Stimulated activated CD4-positive, alpha-beta T cell treated with anti-CD3 and anti-CD28 coated beads, Interleukin-15, amount 100 ng/mL, for 48 hours (primary cell): ENCODE measurements at places on chromosomes 7 and 10.

DNA sequence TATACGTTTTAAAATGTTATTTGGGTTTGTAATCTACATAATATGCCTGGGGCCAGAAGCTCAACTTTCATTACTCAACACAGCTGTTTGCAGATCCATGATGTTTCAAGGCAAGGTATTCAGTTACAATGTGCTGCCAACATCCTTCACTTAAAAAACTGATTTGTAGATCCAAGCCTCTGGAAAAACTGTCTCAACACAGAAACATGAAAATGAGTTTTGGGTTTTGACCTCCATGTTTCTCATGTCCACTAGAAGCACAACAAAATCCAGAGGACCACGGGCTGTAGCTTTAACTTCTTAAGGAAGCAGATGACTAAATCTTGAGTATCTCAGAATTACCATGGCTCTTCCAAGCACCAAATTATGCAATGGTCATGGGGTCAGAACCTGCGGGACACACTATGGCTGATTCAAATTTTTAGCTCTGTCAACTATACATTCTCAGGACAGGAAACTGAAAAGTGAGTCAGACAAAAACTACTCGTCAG, 247.1 kb upstream of the GRB10 start:
- DNase-seq, result no peak

- DNase-seq, result no peak
Observed at GRCh38 chr10:45261946-45262345, 53.5 kb downstream of the OR13A1 start.

DNA sequence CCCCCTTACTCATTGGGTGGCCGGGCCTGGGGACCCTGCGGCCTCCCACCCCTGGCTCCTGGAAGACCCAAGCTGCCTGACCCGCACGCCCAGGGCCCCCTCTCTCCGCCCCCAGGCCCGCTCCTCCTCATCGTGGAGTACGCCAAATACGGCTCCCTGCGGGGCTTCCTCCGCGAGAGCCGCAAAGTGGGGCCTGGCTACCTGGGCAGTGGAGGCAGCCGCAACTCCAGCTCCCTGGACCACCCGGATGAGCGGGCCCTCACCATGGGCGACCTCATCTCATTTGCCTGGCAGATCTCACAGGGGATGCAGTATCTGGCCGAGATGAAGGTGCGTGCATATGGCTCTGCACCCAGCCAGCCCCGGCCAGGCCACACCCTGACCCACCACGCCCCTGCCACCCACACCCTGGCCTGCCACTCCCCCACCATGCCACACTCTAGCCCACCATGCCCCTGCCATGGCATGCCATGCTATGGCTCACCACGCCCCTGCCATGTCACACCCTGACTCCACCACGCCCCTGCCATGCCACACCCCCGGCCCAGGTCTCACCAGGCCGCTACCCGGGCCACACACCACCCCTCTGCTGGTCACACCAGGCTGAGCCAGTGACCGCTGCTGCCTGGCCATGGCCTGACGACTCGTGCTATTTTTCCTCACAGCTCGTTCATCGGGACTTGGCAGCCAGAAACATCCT, 18.7 kb upstream of the CSGALNACT2 start:
- no peak for DNase-seq

GRCh38 chr7:105267244-105267643, 121.5 kb downstream of the SRPK2 start:
- no peak for DNase-seq

DNA sequence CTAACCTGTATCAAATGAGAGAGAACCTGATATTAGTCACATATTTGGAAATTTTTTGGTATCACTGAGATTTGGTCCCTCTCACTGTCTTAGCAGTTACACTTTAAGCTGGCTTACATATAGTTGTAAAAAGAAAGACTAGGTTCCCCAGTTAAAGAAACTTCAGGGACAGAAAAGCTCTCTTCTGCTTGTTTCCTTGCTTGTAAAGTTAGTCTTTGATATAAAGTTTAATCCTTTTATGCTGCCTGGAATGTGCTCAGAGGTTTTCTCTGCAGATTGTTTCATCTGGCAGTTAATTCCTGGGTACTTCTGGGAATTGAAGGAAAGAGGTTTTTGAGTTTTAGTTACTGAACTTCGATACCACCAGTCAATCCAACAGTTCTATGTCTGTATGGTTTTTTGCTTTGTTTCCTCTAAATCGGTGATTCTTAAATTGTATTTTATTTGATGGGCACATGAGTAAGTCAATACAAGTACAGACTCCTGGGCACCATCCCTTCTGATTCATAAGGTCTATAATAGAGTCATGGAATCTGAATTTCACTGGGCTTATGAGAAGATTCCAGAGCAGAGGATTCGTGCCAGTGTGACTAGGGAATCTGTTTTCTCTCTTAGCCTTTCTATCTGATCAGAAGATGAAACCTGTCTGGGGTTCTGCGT, 1080.9 kb upstream of the C7orf33 start:
- DNase-seq, result no peak

DNA sequence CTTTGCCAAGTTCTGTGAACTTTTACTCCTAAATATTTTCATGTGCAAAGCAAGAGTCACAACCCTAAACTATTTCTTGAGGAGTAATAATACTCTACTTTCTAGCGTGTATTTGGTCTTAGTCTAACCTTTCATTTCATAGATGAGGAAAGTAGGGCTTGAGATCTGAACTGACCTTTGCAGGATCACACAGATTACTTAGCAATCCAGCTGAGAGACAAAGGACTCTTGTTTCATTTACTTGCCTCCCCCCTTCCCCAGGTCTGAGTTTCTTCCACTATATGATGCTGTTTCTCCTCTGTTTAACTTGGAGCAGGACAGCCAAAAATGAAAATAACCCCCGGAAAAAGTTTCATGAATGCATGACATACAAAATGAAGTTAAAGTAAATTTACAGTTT, 75.3 kb upstream of the PTN start:
- DNase-seq, result no peak

GRCh38 chr10:128295003-128295402, 168.8 kb upstream of the MKI67 start:
- no peak for DNase-seq

DNA sequence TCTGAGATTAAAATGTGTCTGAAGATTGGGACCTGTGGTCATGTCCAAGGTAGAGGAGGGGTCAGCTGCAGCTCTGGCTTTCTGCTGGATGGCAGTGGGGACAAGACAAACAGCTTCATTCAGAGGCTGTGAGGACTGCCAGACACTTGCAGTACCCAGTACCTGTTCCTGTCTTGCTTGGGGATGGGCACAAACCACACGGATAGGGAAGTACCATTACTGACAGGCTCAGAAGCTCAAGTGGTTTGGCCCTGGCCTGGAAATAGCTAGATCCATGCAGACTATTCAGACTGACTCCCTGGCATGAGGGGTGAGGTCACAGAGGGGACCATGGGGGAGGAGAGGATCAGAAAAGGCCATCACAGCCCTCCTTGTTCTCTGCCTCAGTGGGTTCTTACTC, 56.0 kb upstream of the COMTD1 start:
- no peak for DNase-seq

DNA sequence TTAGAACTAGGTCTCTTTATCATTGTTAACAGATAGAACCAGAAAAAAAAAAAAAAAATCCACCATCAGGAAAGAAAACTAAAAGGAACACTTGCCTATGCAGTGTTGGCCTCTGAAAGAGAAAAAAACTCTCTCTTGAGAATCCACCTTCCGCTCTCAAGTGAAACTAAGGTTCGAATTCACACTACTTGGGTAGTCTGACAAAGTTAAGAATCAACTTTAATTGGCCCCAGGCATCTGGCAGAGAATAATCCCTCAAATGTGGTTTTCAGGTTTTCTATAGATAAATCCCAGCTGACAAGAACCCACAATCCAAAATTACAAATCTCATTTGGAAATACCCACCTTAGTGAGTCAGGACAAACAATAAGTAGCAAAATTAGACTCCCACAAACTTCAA, 199.7 kb upstream of the LRRN3 start:
- no peak for DNase-seq

DNA sequence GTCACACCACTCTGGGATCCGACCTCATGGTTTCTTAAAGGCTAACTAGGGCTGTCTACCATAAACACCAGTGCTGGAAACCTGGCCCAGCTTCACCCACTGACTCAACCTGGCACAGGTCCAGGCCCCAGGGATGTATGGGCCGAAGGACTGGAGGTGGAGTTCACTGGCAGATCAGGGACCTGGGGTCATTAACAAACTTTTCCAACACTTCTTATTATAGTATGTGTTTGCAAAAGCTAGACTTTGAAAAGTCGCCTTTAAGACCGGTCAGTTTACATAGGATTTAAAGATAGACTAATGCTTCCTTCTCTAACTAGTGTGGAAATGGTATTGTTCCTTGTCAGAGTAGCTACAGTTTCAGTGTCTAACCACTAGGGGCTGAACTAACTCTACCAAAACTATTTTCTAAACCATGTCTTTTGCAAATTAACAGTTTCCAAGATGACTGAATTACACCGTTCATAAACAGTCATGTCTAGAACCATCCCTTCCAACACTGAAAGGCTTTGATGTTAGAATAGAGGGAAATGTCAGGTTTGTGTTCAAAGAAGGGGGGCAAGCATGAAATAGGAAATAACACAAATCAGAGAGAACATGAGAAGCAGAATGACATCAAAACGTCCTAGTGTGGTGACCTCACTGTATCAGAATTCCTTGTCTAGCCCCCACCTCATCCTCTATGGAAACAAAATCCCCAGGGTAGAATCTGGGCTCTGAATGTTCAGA, 29.7 kb downstream of the STN1 start:
- DNase-seq, result no peak

GRCh38 chr7:96388166-96388565, 66.3 kb upstream of the SLC25A13 start:
- DNase-seq, result no peak

DNA sequence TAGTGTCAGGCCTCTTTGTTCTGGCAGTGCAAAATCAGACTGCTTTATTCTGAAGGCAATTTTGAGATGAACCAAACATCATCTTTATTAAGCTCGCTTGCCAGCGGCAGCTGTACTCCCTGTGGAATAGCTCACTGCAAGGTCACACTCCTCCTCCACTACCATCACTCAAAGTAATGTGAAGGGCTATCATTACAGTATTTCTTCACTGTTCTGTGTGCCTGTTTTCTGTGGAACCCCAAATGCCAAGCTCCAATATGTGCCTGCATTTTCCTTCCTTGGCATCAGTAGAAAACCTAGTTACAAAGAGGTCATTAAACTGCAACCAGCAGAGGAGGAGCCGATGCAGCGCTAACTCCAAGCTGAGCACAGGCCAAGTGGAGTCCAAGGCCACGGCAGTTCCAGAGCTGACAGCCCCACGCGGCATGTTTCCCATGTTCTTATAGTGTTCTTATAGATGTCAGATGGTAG, 21.4 kb downstream of the BCCIP start:
- DNase-seq, result no peak

- no peak for DNase-seq
Observed at GRCh38 chr7:3861941-3862340, 560.9 kb downstream of the SDK1 start.

GRCh38 chr7:43865277-43865676, 4.0 kb downstream of the MRPS24 start:
- DNase-seq, result no peak

DNA sequence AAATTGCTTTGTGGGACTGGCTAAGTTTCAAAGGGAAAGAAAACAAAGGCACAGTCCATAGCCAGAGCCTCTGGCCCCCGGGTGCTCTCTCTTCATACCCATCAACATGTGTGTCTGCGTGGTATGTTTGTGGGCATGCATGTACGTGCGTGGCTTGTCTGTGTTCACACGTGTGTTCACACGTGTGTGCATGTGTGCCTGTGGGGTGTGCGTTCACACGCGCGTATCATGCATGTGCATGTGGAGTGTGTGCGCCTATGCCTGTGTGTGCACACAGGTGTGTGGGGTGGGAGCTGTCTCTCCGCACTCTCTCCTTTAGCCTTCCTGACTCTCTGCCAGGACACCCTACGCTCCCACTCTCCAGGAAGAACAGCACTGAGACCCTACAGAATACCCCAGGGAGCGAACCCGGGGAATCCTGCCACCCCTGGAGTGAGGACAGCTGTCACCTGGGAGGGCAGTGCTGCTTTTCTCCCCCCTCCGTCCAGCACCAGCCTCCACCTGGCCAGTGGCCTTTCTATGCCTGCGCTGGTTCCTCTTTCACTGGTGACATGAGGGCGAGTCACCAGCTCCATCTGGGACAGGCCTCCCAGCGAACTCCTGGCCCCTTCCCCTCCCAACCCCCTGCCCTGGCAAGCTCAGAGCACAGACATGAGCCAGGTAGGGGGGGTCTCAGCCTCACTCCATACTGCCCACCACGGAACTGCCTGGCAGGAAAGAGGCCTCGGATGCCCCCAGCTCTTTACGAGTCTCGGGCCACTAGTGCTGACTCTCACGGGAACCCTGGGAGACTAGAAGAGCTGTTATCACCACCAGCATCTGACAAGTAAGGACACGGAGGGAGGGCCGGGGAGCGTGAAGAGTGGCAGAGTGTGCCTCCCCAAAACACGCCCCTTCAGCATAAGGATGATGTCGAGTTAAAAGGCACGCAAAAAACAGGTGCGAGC, 16.5 kb downstream of the WDR86 start:
- DNase-seq, result no peak

DNA sequence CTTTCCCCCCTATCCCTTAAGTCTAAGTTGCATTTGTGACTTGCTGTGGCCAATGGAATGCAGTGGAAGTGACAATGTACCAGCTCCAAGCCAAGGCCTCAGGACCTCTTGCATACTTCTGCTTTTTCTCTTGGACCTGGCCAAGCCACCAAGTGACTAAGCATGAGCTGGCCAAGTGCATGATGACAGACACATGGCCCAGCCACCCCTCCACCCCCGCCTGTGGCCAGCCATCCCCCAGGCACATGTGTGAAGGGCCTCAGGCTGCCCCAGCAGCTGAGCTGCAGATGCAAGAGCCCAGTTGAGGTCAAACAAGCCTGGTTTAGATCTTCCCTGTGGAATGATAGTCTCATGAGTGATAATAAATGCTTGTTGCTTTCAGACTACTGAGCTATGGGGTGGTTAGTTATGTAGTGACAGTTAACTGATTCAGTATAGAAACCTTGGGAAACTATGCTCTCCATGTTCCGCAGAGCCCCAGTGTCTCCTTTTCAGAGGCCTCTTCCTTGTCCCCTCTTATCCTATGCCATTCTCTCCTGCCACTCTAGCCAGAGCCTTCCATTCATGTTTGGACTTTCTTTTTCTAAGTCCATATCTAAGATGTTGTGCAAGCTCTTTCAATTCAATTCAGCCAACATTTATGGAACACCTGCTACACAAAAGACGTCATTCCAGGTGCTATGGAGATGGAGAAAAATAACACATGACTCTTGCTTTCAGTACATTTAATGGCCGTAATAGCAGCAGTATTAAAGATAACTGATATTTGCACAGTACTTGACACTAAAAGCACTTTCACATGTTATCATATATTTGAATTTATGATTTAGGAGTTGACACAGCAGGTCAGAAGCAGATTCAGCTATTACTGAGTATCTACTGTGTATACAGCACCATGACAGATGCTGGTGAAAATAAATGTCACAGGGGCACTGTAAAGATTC, 55.5 kb upstream of the LOXL4 start:
- DNase-seq, result no peak
